ENCODE measurements at places on chromosomes 1 and 21.

GRCh38 chr1:40469327-40469726, 7.8 kb upstream of the ZFP69 start:
- no peak for DNase-seq

DNA sequence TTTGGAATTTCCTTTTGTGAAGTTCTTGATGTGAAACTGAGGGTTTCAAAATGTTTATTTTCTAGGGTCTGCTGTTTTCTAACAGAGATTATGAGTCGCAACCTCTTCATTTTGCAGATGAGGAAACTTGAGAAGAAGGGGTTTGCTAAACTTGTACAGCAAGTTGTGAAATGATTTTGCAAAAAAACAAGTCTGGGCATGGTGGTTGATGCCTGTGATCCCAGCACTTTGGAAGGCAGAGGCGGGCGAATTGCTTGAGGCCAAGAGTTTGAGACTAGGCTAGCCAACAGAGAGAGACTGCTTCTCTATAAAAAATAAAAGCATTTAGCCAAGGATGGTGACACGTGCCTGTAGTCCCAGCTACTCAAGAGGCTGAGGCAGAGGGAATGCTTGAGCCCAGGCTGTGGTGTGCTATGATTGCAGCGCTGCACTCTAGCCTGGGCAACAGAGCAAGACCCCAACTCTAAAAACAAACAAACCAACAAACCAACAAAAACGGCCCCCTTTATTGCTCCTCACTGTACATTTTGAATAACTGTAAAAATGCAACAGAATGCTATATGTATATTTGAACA, 9.9 kb downstream of the TRIM67 start:
- DNase-seq = no peak

DNA sequence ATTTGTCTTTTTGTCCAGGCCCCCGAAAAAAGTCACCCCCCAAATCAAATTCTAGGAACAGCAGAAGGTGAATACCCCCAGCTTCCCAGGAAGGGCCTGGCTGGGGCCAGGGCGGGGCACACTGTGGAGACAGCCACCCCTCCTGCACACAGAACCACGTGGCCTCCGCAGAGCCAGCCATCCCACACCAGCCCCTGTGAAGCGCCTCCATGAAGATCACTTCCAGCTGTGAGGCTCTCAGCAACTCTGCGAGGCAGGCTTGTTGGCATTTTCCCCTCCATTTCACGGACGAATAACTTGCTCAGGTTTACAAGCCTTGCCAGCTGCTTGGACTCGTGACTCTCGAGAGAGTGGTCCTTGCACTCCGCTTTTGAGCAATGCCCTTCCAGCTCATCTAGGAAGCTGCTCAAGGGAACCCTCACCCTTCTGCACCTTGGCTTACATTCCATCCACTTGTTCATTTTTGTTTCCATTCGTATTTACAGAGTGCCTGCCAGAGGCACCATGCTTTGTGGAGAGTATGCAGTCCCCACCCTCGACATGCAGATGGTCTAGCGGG, 48.2 kb downstream of the SYT6 start:
- no peak for DNase-seq

DNA sequence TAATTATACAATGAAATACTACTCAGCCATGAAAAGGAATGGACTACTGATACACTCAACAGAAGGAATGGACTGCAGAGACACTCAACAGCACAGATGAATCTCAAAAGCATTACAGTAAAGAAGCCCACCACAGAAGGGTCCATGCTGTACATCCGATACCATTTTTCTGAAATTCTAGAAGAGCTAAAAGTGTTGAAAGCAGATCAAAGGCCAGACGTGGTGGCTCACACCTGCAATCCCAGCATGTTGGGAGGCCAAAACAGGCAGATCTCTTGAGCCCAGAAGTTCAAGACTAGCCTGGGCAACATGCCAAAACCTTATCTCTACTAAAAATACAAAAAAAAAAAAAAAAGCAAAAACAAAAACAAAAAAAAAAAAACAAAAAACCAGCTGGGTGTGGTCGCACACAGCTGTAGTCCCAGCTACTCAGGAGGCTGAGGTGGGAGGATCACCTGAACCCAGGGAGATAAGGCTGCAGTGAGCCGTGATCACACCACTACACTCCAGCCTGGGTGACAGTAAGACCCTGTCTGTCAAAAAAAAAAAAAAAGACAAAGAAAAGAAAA, 15.5 kb downstream of the PPP1R15B start:
- DNase-seq = no peak

- DNase-seq = no peak
Observed at GRCh38 chr1:11151114-11151513, 38.0 kb upstream of the ANGPTL7 start.

- no peak for DNase-seq
Observed at GRCh38 chr1:211611818-211612217, 32.9 kb upstream of the SLC30A1 start.

GRCh38 chr21:15140321-15141019, 75.7 kb upstream of the NRIP1 start:
- DNase-seq = no peak

DNA sequence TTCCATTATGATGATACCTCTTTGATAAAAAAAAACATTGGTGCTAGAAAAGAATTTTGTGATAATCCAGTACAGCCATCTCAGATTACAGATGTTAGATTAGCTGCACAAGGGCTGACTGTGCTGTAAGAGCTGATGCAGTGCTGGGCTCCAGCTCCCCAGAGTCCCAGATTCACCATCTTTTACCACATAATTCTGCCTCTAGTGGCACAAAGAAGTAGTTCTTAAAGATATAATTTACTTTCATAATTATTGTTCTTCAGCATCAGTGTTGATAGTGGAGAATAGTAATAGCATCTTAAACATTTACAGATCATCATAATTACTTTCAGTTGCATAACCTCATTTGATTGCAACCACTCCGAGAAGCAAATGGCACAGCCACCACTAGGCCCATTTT, 262.1 kb downstream of the BRINP2 start:
- DNase-seq = no peak

Measured in SHP77 (cell line).